ENCODE measurements at places on chromosomes 12 and 14.

DNA sequence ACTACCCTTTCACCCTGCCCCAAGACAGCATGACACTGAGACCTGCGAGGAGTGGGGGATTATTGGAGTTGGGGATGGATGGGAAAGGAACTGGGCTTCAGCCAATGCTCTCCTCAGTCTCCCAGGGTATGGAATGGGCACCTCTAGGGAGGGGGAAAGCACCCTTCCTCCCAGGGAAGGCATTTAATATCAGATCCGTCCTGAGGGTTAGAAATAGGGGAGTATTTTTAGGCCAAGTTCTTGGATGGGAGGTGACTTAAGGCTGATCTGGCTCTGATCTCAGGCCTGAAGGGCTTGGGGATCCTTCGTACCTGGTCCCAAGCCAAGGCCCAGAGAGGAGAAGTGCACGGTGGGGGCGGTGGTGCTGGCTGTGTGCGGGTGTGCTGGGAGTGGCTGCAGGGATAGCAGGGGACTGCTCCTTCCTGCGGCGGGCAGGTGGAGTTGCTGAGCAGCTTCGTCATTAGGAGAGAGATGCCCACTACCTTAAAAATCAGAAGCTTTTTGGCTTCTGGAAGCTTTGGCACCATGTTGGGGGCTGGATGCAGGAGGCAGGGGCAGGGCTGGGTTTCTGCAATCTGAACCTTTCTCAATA is 7.0 kb upstream of the CEBPE start:
- no peaks in the 10 kb centered on the region for H3K36me3 ChIP-seq
- no peak for DNase-seq
- H3K27ac ChIP-seq, result no peak overlapping the region
- peaks cover 4% of the 10 kb centered on the region for H3K4me1 ChIP-seq
- no peak overlapping the region for H3K4me3 ChIP-seq

DNA sequence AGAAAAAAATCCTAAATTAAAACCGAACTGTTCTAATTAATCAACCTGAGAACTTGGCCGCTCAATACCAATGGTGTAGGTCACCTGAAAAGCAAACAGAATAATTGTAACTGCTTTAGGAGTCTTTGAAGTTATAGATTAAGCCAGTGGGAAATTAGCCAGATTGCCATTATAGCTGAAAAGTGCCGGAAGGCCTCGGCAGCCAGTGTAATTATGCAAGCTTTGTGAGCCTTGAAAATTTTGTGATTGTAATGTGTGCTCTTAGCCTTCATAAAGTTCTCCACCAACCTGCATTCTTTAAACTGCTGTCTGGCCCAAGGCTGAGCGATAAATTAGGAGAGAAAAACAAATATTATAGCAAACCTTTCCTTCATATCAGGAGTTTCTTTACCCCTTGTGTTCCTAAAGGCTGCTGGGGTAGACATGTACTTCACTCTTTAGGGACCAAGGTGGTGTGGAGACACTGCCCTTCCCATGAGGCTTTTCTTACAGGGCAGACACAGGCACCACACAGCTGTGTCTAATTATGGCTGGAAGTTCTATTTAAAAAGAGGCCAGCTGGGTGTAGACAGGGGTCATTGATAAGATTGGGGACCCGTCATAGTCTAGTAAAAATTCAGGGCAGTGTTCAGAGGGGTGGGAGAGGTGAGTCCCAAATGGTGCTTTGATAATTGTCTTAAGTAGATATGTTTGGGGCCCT is 991.2 kb downstream of the FLRT2 start:
- no peak overlapping the region for H3K4me3 ChIP-seq
- H3K36me3 ChIP-seq, result no peaks in the 10 kb centered on the region
- H3K27ac ChIP-seq, result no peak overlapping the region
- no peaks in the 10 kb centered on the region for H3K4me1 ChIP-seq
- DNase-seq, result no peak

DNA sequence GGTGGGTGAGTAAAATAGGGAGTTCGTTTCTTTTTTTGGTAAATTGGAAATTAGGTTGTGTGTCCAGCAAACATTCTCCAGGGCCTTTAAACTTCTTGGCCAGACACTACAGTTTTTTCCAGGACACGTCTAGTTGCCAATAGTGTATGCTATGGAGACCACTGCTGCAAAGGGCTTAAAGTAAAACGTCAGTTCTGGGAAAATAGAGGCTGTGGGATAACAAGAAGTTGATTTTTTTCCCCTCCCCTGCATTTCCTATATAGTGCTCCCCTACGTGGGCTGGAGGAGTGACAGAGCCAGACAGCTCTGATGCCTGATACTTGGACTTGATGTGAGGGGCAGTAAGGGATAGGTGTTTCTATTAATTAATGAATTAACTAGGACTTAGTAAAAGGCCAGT is 2.4 kb downstream of the ACVR1B start:
- peaks cover 19% of the 10 kb centered on the region for H3K4me1 ChIP-seq
- H3K27ac ChIP-seq, result no peak overlapping the region
- DNase-seq, result no peak

DNA sequence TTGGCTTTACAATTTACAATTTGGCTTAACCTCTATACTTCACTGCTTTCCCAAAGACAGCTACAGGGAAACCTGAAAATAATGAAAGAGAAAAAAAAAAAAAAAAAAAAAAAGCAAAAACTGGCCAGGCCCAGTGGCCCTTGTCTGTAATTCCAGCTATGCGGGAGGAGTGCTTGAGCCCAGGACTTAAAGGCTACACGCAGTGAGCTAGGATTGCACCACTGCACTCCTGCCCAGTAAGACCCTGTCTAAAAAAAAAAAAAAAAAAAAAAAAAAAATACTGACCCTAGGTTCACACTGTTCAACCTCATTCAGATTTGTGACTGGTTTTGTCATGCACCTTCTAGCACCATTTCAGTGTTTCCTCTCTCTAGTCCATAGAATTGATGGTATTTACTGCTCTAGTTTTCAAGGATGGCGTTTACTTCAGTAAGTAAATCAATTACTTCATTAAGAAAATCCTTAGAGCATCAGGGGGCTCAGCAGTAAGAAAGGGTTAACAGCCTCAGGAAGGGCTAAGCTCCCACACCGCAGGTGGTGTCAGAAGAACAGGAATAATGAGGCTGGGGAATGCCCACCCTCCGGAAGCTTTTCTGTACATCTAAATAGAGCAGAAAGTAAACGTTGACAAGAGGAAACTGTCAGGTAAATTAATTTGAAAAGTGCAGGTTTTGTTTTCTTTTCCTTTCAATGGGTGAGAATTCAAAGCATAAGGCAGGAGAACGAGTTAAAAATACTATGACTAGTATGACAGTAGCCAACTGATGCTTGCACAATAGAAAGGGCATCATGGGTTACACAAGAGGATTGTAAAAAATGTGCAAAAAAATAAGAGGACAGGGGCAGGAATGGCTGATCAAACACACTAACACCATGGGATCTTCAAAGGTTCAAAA is 115.0 kb upstream of the MDM1 start:
- peaks cover 37% of the 10 kb centered on the region for H3K4me1 ChIP-seq
- H3K27me3 ChIP-seq, result no peaks in the 10 kb centered on the region
- H3K36me3 ChIP-seq, result no peaks in the 10 kb centered on the region
- H3K27ac ChIP-seq, result peak overlapping the region; percentile 54
- no peak overlapping the region for H3K4me3 ChIP-seq

DNA sequence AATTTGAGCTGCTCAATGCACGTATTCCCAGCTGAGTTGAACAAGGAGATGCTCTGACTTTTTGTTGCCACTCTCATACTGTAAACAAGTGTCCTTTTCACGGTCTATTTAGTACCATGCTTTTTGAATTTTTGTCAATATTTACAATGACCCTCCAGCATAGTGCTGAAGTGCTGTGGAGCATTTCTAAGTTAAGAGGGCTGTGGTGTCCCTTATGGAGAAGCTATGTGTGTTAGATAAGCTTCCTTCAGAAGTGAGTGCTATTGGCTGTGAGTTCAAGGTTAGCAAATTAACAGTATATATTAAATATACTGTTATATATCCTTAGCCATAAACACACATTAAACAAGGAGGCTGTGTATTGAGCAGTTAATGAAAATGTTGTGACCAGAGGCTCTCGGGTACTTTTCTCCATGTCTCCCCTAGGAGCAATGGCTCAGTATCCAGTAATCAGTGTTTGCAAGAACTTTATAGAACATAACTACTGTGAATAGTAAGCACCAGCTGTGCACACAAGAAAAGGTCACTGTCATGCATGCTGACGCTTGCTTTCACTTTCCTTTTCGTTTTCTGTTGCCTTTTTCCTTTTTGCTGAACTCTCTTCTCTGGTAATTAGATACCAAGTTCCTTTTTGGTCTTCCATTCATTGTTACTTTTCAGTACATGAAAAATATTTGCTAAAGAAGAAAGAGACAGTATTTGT is 187.2 kb upstream of the NEDD1 start:
- no peaks in the 10 kb centered on the region for H3K36me3 ChIP-seq
- no peaks in the 10 kb centered on the region for H3K27me3 ChIP-seq
- H3K4me3 ChIP-seq, result peak overlapping the region; percentile 28

DNA sequence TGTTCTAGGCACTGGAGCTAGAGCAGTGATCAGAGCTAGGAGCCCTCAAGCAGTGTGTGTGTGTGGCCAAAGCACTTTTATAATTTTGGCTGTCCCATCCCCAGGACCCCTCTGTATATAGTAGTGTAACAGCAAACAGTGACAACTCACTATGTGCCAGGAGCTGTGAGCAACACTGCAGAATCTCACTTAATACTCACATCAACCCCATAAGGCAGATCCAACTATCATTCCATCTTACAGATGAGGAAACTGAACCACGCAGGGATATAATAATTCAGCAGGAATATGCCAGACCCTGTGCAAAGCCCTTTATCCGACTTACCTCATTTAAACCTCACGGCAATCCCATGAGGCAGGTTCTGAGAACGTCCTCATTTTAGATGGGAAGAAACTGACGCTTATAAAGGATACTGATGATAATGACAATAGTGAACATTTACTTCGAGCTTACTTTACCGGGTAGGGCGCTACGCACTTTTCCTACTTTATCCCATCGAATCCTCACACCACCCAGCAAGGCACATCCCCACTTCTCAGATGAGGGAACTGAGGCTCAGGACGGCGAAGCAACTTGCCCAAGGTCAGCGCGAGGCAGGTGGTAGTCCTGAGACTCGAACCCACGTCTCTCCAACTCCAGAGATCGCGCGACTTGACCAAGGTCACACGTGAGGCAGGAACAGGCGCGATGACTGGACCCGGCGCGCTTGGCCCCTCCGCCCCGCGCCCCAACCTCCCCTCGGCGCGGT is 687 bp downstream of the RAB35 start:
- peak overlapping the region; percentile 64 for H3K4me3 ChIP-seq
- DNase-seq, result no peak
- no peaks in the 10 kb centered on the region for H3K27me3 ChIP-seq
- H3K36me3 ChIP-seq, result no peaks in the 10 kb centered on the region
